M059J (cell line): ENCODE measurements at places on chromosomes 13 and 19. TPM values are rescaled to one million over a fixed set of nuclear protein-coding genes. Genes with fewer than 3 reads are reported as not detected.

Gene CD37
- total RNA-seq = not detected in 2 replicates

Gene RCBTB1
- total RNA-seq = 8.2 and 12.2 TPM in 2 replicates

Gene FLT3LG
- total RNA-seq = 5.2 and 17.6 TPM in 2 replicates

Gene FCHO1
- 0.20 and 2.1 TPM in 2 replicates for total RNA-seq

DNA sequence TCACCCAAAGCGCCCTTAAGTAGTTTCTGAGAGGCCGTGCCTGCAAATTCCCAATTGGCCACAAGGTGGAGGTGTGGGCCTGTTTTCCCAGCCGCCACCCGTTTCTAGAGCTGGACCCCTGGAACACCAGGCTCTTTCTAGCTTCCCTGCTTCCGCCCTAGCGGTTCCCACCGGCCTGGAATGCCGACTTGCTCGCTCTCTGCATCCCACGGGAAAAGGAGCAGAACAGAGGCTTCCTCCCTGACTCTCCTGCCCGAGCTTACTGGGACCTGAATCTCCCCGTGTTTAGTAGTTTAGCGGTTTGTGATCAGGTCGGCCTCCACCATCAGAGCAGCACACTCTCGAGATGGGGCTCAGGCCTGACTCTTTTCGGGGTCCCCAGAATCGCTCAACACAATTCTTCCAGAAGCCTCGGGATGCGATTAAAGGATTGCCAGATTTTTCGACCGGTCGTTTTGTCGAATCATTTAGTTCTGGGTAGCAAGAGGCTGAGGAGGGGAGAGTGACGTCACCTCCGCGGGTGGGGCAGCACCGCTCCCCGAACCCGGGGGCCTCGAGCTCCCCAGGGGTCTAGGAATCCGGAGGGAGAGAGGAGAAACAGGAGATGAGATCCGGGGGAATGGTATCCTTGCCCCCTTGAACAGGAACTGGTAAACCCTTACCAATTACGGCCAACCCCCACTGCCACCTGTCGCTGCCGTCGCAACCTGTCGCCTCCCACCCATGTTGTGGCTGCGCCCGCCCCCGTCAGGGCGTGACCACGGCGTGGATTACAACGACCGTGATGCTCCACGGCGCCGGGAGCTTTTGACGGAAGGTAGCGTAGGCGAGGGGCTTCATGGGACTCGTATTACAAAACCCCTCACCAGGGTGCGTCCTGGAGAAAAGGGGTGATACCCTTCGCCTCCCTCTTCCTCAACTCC lies 8.0 kb downstream of the NAPSA start:
- peak; percentile 49 for DNase-seq

GRCh38 chr19:38062959-38063761 lies 156.2 kb downstream of the SIPA1L3 start:
- DNase-seq = no peak

- DNase-seq = peak; percentile 77
These were observed 2.7 kb upstream of the GNA15 start for GRCh38 chr19:3132971-3133792.

DNA sequence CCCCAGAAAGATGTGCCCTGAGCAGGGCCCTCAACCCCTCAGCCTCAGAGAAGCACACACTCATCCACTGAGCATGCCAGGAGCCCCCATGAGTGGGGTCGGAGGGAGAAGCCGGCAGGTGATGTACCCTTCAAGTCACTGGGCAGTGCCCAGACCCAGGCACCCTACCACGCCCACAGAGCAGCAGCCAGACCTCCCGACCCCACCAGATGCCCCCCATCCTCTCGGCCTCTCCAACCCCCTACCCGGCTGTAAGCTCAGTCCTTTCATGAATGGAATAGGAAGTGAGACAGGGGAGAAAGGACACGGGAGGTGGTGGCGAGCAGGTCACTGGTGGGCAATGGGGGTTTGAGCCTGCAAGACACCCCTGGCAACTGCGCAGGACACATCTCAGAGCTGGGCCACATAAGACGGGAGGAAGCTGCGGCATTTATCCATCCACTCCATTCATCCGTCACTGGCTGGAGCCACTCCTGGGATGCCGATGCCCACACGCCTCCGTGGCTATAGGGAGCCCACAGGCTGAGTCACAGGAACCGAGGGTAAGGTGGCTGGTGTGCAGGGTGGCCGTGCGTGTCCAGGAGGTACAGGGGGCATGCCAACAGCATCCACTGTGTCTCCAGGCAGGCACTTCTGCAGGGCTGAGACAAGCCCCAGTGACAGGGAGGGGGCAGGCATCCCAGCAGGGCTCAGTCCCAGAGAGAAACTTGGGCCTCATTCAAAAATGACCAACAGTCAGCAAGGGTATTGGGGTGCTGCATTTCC lies 23.8 kb upstream of the VSTM2B start:
- DNase-seq = no peak

- DNase-seq = no peak
These were observed 478.4 kb downstream of the PCDH9 start for GRCh38 chr13:66751691-66752090.

- DNase-seq = no peak
These were observed 575.2 kb downstream of the DACH1 start for GRCh38 chr13:71291842-71292146.

GRCh38 chr19:11754663-11755062 lies 12.1 kb upstream of the ZNF441 start:
- DNase-seq = no peak

DNA sequence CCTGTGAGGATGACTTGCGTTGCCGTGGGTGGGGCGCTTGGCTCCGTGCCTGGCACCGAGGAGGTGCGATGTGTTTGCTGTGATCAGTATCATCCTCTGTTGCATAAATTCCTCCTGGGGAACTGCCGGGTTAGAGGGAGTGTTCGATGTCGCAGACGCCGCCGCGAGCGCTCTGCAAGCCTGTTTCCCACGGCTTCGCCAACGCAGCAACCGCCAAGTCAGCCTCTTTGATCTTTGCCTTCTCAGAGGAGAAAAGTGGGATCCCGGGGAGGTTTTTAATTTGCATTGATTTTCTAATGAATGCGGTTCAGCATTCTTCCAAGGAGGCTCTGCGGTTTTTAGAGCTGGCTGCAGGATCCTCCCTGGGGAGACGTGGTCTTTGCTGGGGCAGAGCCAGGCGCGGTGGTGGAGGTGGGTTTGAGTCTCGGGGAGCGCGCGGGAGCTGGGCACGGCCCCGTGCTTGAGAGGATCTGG lies 7.6 kb downstream of the GPR32 start:
- DNase-seq = peak; percentile 41
